ENCODE measurements at places on chromosomes 2 and 18.

- no peak for DNase-seq
These were observed 22.6 kb upstream of the FAP start for GRCh38 chr2:162265666-162266459.

GRCh38 chr2:219567791-219568361, 3.5 kb downstream of the OBSL1 start:
- no peak for DNase-seq

DNA sequence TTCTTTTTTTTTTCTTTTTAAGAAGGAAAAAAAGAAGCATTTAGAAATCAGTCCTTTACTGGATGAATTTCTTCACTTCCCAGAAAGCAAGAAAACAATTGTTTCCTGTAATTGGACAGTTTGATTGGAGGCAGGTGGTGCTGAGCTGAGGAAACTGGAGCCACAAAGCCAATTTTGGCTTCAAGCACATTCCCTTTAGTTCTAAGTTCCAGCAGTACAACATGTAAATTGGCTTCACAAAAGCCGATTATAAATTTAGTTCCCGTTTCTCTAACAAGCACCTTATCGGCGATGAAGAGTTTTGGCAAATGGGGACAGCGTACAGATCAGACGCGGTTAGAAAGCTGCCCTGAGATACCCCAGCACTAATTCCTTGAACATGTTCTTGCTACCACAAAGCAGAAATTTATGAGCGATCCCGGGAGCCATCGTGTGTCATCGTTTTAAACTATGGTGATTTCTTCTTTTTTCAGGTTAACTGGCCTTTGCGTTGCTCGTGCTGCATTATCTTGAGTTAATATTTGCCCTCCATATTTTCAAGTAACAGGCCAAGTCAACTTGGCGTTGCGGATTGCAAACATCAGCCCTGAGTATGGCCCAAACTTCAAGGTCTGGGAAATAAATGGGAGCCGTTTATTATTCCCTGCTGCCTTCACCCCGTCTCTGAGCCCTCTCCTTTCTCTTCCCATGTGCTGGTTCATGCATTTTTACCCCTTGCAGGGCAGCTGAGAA, 190.4 kb upstream of the ID2 start:
- no peak for DNase-seq

- no peak for DNase-seq
These were observed 163.1 kb downstream of the NRP2 start for GRCh38 chr2:205845446-205845845.

Data from esophagus squamous epithelium (tissue), 5 donors.